ENCODE measurements at places on chromosomes 12 and 14. TPM values are rescaled to one million over a fixed set of nuclear protein-coding genes. Genes with fewer than 3 reads are reported as not detected.

- DNase-seq = no peak
- H3K4me3 ChIP-seq = no peak overlapping the region
- H3K27ac ChIP-seq = no peak overlapping the region
- H3K4me1 ChIP-seq = peaks cover 20% of the 10 kb centered on the region
- peaks cover 11% of the 10 kb centered on the region for H3K36me3 ChIP-seq
- no peaks in the 10 kb centered on the region for H3K27me3 ChIP-seq
Measured at GRCh38 chr12:49260571-49261363, 4.1 kb upstream of the TUBA1C start.

DNA sequence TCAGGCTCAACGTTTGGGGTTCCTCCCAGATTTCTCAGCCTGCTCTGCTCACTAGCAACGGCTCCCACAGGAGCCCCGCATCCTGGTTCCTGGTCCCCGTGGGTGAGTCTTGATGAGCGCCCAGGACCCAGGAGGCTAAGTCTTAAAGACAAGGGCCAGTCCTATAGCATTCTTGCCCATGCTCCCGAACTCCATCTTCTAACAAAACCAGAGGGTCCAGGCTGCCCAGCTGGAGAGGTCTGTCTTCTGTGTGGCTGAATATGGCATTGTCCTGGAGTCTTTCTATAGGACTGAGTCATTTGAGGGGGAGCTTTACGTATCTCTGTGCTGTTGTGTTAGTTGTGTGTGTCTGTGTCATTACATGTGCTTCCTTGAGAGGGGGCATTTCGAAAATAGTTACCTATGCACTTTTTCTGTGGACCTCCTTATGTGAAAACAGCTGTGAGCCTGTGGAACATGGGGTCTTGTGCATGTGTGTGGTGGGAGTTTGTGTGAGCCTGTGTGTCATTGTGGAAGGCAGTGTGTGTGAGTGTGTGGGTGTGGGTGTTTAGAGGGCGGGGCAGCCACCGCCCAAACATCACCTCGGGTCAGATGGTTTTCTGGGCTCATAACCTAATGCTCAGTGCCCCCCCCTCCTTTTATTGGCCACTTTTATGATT is 9.1 kb upstream of the TBX5 start:
- DNase-seq = no peak
- H3K4me3 ChIP-seq = no peak overlapping the region
- H3K27ac ChIP-seq = no peak overlapping the region
- H3K36me3 ChIP-seq = no peaks in the 10 kb centered on the region
- H3K4me1 ChIP-seq = no peaks in the 10 kb centered on the region
- peaks cover 52% of the 10 kb centered on the region for H3K27me3 ChIP-seq

LHX5 gene
- total RNA-seq = not detected

DNA sequence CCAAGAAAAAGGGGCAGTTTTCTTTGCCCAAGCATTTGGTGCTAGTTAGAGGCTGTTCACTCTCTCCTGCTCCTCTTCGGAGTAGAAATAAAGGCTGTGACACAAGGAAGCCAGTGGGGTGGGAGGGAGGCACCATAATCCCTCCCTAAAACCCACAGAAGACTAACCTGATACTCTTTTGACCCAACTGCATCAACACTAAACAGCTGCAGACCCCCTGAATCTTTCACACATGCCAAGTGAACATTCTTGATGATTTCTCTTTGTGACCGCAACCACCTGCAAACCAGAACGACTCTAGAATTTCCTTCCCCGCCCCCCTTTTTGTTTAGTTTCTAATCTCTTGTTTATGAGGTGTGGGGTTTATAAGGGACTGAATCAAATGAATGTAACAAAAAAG is 175.8 kb upstream of the BCL2L14 start:
- H3K27ac ChIP-seq = no peak overlapping the region
- DNase-seq = peak; percentile 50
- H3K4me3 ChIP-seq = no peak overlapping the region
- H3K4me1 ChIP-seq = peaks cover 25% of the 10 kb centered on the region
- peaks cover 22% of the 10 kb centered on the region for H3K36me3 ChIP-seq

P2RX7 gene
- 8.9 TPM for total RNA-seq

DNA sequence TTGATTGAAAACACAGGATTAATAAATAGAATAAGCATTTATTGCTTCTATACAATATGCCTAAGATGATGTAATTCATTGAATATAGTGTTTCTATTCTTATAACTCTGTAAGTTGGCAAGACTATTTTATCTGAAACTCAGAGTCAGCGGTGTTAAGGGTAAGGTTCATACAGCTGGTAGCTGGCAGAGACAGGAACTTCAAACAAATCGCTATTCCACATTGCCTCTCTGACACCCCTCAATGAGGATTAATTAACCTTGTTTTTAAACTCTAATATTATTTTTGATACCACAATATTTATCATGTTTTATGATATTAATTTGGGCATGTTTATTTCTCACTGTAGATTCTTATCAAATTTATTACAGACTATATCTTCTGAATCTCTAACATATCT is 323.4 kb downstream of the ACSS3 start:
- no peaks in the 10 kb centered on the region for H3K27me3 ChIP-seq
- no peaks in the 10 kb centered on the region for H3K4me1 ChIP-seq
- no peaks in the 10 kb centered on the region for H3K36me3 ChIP-seq
- no peak overlapping the region for H3K4me3 ChIP-seq
- no peak for DNase-seq

GRCh38 chr14:72643317-72643801 is 250.5 kb downstream of the DPF3 start:
- H3K36me3 ChIP-seq = no peaks in the 10 kb centered on the region
- H3K4me1 ChIP-seq = no peaks in the 10 kb centered on the region
- peaks cover 29% of the 10 kb centered on the region for H3K27me3 ChIP-seq
- H3K27ac ChIP-seq = no peak overlapping the region

DNA sequence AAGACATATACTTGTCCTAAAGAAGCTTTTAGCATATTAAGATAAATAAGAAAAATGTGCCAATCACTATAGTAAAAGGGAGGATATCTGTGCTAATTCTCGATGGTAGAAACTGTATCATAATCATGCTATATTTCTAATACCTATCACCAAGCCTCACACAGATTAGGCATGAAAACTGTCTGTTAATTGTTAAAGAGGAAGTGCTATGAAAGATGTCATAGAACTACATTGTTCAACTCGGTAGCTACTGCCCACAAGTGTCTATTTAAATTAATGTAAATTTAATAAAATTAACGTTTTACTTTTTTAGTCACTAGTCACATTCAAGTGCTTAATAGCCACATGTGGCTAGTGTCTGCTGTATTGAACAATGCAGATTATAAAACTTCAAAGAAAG is 77.5 kb upstream of the KICS2 start:
- no peak overlapping the region for H3K4me3 ChIP-seq
- no peak overlapping the region for H3K27ac ChIP-seq
- no peaks in the 10 kb centered on the region for H3K36me3 ChIP-seq
- DNase-seq = no peak
- peaks cover 10% of the 10 kb centered on the region for H3K27me3 ChIP-seq

GRCh38 chr14:103231376-103232019 is 102.5 kb upstream of the EIF5 start:
- no peaks in the 10 kb centered on the region for H3K4me1 ChIP-seq
- H3K36me3 ChIP-seq = no peaks in the 10 kb centered on the region
- H3K27ac ChIP-seq = no peak overlapping the region
- H3K4me3 ChIP-seq = no peak overlapping the region
- peaks cover 16% of the 10 kb centered on the region for H3K27me3 ChIP-seq

DNA sequence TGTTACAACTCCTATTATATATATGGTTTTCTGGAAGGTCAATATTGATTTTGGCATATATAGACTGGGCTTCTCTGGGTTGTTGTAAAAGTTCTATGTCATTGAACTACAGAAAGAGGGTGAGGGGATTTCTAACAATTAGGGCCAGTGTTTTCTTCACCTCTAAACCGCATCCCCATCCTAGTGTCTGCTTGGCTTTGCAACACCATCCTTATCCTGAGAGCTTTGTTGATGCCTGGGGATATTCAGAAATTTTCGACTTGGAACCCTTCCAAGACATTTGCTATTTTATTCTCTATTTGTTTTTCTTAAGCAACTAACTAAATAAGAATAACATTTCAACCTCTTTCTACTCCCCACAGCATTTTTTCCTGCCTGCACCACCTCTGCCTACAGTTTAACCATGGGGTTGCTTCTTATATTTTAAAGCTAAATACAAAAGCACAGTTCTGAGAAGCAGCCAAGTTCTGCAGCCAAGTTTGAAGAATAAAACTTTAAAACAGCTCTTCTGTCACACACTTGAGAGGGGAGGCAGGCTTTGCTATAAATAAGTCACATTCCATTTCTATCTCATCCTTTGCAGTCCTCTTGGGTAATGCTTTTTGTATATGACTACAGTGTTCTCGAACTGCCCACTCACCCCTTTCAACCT is 53.4 kb downstream of the RGS6 start:
- H3K4me3 ChIP-seq = no peak overlapping the region
- H3K36me3 ChIP-seq = no peaks in the 10 kb centered on the region
- no peak for DNase-seq
- H3K27me3 ChIP-seq = no peaks in the 10 kb centered on the region

DNA sequence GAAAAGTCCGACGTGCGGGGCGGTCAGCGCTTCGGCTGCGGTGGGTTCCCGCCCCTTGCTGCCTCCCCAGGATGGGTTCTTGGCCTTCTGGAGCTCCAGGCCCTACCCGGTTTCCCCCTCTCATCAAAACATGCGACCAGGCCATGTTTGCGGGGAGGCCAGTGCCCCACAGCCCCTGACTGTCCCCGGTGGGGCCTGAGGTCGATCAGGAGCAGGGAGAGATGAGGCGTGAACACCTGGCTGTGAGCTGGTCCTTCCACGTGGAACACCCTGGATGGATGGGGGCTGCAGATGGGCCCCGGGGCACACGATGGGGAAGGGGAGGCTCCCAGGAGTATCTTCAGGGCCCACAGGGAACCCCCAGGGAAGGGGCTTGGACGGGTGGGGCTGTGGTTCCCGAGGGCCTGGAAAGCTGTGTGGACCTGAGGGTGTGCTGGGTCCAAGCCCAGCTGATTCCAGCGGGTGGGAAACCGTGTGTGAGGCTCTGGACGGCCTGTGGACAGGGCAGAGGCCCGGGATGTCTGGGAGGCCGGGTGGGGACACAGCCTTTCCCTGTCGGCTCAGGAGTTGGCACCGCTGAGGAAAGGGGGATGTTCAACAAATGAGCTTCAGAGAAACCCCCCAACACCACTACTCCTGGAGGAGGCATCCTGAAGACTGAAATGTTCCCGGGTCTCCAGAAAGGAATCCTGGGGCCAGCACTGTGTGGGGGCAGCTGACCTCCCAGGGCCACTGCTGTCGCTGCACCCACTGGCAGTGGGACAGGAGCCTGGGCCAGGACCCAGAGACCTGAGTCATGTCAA is 187.0 kb upstream of the C14orf180 start:
- no peaks in the 10 kb centered on the region for H3K27me3 ChIP-seq

SIX6 gene
- not detected for total RNA-seq

SLC8A3 gene
- total RNA-seq = not detected

Measured in activated CD8-positive, alpha-beta T cell treated with anti-CD3 and anti-CD28 coated beads, Interleukin-2, amount 10 ng/mL, durations not matched to agents 7 days and 5 days (primary cell).